ENCODE measurements at places on chromosomes 5 and 9. TPM values are rescaled to one million over a fixed set of nuclear protein-coding genes. Genes with fewer than 3 reads are reported as not detected.

DNA sequence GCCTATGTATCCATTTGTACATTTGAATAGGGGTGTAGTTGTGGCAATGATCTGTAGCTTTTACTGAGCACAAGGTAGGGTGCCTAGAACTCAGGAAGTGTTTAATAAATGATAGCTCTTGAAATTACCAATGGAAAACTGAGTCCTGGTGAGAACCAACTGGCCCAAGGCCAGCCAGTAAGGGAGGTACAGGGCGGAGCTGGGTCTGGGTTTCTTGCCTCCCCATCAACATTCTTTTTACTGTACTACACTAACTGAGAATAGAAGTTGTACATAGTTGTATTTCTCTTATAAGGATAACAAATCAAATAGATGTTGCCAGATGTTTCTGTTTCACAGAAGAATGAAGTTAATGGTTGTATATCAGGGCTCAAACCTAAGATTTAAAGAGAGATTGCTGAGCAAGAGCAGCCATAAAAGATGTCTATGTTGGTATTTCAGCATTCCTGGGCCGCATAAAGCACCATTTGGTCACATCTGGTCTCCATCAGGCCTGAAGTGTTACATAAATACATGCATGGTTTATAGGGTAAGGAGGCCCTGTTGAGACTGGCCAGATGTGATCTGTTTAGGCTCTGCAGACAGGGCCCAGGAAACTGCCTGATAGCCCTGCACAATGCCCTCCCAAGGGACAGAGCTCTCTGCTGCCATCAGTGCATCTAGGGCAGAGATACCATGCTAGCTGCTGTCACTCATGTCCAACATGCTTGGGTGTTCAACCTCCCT is 210.5 kb downstream of the NXNL2 start:
- no peak overlapping the region for H3K4me3 ChIP-seq
- no peaks in the 10 kb centered on the region for H3K4me1 ChIP-seq
- no peak overlapping the region for H3K27ac ChIP-seq
- H3K36me3 ChIP-seq: no peaks in the 10 kb centered on the region

GRCh38 chr5:126445502-126446174 is 22.4 kb downstream of the GRAMD2B start:
- H3K27ac ChIP-seq: peak overlapping the region; percentile 40
- H3K4me1 ChIP-seq: peaks cover 61% of the 10 kb centered on the region
- H3K4me3 ChIP-seq: peak overlapping the region; percentile 36
- no peaks in the 10 kb centered on the region for H3K27me3 ChIP-seq
- no peak for DNase-seq

GRCh38 chr9:9625248-9625647 is 987.6 kb downstream of the PTPRD start:
- no peaks in the 10 kb centered on the region for H3K4me1 ChIP-seq
- no peaks in the 10 kb centered on the region for H3K27me3 ChIP-seq
- no peak overlapping the region for H3K27ac ChIP-seq
- no peak for DNase-seq
- H3K4me3 ChIP-seq: no peak overlapping the region

The PCDHA5 gene
- not detected for total RNA-seq

Measured in activated CD4-positive, alpha-beta T cell treated with anti-CD3 and anti-CD28 coated beads, Interleukin-2, amount 10 ng/mL, durations not matched to agents 24 days and 14 days (primary cell).